ENCODE measurements at places on chromosomes 13 and 19.

GRCh38 chr19:38692458-38693379, 45.3 kb downstream of the ACTN4 start:
- no peak for DNase-seq

GRCh38 chr13:47484548-47484947, 516.5 kb downstream of the SUCLA2 start:
- no peak for DNase-seq

DNA sequence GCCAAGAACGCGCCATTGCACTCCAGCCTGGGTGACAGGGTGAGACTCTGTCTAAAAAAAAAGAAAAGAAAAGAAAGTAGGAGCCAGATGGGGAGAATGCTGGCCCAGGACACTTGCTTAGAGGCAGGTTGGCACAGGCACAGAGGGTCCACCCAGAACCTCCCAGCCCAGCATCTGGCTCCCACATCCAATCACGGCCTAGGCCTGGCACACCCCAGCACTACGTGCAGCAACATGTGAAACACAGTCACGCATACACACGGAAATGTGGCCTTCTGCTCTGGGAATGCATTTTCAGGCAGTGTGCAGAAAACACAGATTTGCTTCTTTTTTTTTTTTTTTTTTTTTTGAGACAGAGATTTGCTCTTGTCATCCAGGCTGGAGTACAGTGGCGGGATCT, 20.9 kb upstream of the FOSB start:
- no peak for DNase-seq

DNA sequence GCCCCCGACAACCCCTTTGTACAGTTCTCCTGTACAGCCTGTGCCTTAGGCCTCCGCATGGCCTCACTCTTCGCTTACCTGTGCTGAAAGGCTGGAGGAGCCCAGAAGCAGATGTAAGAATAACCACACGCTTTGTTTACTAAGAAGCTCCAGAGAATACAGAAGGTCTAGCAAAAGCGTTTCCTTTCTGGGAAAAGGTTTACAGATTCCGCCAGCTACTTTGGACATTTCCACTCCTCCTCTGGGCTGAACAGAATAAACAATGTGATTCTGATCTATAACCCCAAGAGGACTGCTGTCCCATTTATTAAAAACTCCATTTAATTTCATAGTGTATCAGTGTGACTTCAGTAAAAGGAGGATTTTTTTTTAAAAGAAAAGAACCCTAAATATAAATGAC, 339.2 kb downstream of the DNAJC15 start:
- no peak for DNase-seq

- no peak for DNase-seq
Observed at GRCh38 chr13:98184792-98185191, 7.7 kb upstream of the RNF113B start.
